ENCODE measurements at places on chromosomes 2 and 18.

GRCh38 chr2:191285252-191285651 is 40.0 kb downstream of the MYO1B start:
- DNase-seq = no peak

DNA sequence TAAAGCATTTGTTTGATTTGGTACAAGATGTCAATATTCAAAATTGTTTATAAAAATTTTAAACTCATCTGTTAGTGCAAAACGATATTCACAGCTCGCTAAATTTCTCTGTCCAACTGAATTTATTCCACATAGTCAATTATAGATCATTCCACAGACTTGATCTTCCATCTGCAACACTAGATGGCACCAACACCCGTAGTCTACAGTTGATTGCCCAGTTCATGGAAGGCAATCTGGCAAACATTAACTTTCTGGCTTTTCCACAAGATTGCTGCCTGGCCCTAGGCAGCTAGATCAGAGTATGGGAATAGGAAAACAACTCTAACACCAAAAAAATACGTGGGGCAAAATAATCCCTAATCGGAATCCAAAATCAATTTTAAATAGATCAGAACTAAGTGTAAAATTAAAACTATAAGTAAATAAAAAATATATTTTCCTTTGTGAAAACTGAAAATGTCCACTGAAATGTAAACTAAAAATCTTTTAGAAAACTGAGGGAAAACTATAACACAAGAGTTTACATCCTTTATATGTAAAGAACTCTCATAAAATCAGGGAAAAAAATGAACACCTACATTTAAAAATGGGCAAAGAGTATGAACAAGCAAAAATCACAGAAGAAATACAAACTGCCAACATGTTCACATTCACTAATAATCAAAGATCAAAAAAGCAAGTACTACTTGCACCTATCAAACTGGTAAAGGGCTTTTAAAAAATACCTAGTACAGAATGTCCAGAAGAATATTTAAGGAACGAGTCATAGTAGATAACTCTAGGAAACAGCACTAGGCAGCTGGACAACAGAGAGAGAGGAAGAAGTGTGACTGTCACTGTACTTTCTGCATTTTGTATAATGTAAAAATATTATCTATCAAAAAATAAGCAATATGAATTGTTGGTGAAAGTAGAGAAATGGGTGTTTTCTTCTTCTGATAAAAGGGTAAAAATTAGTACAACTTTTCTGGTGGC is 35.0 kb downstream of the RTN4 start:
- peak; percentile 67 for DNase-seq

GRCh38 chr2:30684516-30684915 is 122.7 kb downstream of the CAPN13 start:
- no peak for DNase-seq

GRCh38 chr2:103164748-103165147 is 402.9 kb downstream of the TMEM182 start:
- no peak for DNase-seq

DNA sequence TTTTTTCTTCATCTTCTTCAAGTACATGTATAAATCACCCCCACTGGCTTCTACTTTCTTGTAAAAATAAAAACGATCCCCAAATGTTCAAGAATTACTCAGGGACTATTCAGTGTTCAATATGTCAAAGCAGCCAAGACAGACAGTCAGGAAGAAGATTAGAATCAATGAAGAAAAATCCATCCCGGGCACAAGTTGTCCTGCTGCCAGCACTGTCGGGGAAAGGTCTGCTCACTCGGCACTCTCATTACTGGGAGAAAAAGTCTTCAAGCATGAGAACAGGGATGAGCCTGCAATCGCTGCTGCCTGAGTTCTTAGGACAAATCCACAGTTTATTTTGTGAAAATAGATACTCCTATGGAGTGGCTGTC is 482.8 kb upstream of the KLHL29 start:
- DNase-seq = no peak

- no peak for DNase-seq
Observed at GRCh38 chr2:144120487-144120886, 399.4 kb downstream of the ZEB2 start.

DNA sequence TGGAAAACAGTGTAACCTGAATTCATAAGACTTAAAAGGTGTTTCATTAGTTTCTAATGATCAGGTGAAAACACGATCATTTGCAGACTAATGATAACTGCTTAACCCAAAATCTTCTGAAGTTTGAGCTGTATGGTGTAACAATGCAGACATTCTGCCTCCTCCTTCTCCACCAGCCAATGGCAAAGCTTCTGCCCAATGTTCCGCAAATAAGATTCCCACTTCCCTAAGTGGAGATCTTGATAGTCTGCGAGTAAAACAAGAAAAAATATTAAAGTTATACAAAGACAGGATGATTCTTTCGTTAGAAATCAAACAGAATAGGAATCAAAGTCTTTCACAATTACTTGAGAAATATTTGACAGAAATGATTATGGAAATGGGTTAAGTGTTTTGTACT is 8.1 kb downstream of the C2orf42 start:
- DNase-seq = no peak

- no peak for DNase-seq
Observed at GRCh38 chr2:20080428-20080827, 29.0 kb upstream of the LAPTM4A start.

- no peak for DNase-seq
Observed at GRCh38 chr2:169776252-169776761, 22.4 kb upstream of the SSB start.

DNA sequence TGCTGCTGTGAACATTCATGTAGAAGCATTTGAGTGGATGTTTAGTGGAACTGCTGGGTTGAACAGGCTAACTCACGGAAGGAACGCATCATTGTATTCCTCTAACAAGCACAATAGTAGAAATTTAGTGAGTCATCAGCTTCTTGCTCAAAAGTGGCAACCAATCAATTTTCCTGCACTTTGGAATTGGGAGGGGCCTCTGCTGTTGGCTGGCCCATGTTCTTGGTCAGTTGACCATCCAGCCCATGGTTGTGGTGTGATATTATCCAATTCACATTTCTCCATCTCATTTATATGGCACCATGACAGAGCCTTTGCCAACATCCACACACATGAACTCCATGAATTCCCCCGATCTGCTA is 95.0 kb downstream of the TNFRSF11A start:
- peak; percentile 66 for DNase-seq

Measured in activated effector memory CD4-positive, alpha-beta T cell treated with anti-CD3 and anti-CD28 coated beads, Interleukin-2, amount 50 U/mL, for 16 hours (primary cell).